T47D (cell line): ENCODE measurements at places on chromosomes 2 and 18.

DNA sequence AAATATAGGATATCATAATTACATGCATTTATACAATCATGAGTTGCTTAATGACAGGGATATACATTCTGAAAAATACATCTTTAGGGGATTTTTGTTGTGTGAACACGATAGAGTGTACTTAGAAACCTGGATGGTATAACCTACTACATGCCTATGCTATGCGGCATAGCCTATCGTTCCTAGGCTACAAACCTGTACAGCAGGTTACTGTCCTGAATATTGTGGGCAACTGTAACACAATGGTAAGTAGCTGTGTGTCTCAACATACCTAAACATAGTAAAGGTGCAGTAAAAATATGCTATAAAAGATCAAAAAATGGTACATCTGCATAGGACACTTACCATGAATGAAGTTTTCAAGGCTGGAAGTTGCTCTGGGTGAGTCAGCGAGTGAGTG, 6.5 kb downstream of the C2orf72 start:
- DNase-seq, result no peak

DNA sequence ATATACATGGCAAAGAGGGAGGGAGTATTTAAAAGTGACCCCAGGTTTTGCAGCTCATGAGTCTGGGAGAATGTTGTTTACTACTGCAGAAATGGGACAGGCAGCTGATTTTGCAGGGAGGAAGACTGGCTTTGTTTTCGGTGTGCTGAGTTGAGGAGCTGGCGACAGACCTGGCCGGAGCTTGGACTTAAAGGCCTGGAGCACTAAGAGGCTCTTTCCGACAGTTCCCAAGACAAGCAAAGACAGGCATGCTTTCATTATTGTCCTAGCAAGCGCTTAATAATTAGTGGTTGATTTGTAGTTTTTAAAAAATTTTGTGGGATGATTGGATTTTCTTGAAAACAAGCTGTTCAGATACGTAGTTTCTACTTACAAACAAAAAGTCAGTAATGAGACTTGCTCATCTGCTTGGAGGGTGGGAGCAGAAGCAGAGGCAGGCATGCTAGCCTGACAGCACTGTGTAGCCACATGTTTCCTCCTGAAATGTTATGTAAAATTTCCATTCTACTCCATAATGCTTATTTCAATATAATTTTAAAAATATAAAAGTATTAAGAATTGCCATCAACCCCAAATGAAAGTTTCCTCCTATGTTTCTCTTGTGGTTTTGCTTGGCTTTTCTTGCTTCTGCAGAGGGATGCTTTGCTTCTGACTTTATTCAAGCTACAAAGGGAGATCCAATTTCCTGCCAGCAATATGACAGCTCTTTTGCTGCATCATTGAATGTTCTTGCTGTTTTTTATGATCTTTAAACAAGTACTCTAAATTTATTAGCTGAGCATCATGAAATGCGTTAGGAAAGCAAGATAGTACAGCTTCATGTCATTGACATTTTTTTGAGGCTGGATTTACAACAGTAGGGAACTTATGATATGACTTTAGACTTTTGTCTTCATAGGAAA, 75.8 kb downstream of the PHLPP1 start:
- DNase-seq, result no peak

- DNase-seq, result no peak
Observed at GRCh38 chr18:23627321-23627720, 35.4 kb downstream of the ANKRD29 start.

DNA sequence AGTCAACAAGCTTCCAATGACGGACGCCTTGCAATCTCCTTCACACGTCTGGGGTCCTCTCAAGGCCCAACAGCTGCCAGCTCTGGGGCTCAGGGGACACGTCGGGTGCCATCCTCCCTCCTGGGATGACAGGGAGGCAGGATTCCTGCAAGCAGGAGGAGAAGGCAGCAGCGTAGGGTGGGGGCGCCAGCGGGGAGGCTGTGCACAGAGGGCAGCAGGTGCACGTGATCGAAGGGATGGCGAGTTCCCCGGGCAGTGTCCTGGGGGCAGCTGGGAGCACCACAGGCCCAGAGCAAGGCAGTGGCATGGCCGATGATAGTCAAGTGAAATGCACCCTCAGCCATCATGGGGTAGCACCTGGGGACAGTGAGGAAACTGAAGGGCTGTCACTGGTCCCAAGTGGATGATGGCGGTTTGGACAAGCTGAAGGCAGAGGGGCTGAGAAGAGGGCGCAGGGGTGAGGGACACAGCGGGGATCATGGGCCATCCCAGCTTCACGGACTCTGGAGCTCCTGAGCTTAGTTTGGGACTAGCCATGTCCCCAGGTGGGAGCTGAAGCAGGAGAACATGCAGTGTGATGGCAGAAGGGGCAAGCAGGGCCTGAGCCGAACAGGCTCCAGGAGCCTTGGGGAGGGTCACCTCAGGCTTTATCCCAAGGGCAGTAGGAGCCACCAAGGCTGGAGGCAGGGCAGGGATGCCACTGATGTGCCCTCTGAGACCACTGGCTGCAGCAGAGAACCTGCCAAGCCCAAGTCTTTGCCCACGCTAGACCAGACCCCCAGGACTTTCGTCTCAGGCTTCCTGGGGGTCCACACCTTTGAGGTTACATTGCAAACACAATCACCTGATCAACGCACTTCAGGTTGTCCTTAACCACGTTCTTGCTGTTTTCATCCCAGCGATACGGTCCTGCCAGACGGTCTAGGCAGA, 16.3 kb upstream of the SNED1 start:
- no peak for DNase-seq

DNA sequence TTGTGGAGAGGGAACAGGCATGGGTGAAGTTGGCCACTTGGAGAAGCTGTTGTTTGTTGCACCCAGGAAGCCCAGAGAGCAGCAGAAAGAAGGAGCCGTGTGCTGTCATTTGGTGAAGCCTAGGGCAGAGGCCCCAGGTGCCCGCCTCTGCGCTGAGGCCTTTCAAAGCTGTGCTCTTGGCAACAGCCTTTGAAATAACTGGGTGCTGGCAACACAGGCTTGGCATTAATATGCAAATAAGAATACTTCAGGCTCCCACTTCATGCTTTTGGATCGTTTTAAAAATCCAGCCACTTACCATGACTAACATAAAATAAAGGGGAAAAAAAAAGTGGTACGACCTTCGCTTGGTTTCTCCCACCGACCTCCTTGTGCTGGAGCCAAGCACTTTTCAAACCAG, 41.1 kb downstream of the DHRS9 start:
- no peak for DNase-seq

GRCh38 chr2:121776361-121776760, 20.9 kb downstream of the TSN start:
- DNase-seq, result no peak

DNA sequence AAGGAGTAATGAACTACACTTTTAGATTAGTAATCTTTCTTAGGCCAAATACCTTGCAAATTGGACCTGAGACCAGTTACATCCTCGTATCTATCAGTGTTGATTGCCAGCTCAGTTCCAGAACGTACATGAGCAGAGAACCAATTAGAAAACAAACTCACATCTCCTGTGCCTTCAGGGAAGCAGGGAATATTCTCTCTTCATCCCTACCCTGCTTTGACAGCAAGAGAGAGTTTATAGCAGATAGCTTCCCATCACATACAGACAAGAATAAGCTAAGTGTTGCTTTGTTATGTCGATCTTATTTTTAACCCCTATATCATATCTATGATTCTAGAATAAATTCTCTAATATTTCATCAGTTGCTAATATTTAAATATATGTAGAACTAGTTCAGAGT, 181.8 kb downstream of the DSC3 start:
- DNase-seq, result no peak

DNA sequence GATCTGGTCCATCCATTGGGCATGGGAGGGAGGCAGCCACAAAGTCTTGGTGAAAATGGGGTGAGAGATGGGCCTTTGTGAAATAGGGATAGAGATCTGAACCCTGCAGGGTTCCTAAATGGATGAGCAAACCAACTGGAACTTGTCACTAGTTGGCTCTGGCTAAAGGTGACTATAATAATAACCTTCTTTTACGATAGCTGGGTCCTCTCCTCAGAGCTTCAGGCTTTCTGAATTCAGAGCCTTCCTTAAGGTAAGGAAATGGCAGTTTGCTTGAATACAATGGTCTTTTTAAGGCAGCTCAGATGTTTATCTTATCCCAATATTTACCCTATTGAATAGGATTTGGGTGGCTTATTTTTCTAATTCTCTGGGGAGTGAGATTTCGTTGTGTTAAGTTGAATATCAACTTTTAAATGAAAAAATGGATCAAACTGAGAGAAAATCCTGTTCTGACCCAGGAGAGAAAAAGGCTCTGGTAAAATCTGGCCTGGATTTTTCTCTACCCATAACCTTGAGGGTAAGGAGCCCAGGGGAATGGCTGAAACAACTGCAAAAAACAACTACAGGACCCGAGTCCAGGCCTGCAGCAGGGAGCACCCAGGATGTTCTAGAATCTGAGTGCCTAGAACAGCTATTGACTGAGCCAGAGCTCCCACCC, 61.1 kb upstream of the CXCR4 start:
- peak; percentile 69 for DNase-seq

- DNase-seq, result peak; percentile 19
Observed at GRCh38 chr2:67752969-67753368, 309.8 kb downstream of the C1D start.

- DNase-seq, result no peak
Observed at GRCh38 chr2:172928756-172929155, 146.9 kb upstream of the MAP3K20 start.

DNA sequence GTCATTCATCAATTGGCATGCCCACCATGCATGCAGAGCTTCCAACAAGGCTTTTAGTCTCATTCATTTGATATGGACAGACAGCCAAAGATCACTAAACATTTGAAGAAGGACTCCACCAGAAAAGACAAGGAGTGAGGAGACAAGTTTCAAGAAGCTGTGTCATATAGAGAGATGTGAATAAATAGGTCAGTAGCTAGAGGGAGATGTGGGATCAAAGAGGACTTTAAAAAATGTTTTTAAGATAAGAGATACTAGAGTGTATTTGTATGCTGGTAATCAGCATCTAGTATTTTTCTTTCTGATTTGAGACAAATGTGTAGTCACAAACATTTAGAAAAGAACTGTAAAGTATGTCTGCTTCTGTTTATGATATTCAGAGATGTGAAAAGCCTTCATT, 48.5 kb downstream of the ANTXR1 start:
- no peak for DNase-seq

DNA sequence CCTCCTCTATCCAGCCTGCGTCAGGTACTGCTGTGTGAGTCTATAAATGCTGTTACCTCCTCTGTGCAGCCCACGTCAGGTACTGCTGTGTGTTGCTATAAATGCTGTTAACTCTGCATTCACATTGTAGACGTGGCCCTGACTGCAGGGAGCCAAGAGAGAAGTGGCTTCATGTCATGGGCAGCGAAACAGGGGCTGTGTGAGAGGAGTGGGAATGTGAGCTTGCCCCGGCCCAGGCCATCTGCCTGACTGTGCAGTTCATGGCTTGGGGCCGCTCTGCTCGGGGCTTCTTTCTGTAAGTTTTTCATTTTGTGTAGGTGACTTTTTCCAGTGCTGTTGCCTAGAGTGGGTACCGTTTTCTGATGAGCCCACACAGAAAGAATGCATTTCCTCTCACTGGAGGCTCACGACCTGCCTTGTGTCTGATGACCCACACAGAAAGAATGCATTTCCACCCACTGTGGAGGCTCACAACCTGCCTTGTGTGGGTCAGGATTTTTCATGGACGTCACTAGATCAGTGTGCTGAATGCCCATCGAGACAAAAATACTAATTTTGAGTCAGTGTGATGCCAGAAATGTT, 104.5 kb downstream of the SNTG2 start:
- no peak for DNase-seq

DNA sequence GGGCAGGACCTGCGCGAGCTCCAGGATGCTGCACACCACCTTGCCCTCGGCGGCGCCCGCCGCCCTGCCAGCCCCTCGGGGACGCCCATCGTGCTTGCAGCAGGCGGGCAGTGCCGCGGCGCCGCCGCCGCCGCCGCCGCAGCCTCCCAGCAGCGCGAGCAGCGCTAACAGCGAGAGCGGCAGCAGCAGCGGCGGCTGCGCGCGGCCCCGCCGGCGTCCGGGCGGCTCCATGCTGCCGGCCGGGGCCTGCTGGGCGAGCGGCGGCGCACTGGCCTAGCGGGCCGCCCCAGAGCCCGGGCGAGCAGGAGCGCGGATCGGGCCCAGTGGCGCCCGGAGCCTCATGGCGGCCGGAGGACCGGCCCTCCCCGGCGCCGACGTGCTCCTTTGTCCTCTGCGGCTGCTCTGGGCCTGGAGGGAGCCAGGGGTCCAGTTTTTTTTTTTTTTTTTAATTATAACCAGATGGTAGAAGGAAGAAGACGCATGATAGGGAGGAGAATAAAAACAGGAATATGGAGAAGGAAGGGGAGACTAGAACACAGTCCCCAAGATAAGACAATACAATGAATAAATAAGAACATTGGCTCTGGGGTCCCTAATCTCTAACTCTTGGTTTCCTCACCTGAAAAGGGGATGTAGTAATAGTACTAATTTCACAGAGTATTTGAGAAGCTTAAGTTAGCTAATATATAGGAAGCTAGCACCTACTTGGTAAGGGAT, 17.1 kb upstream of the ANKRD62 start:
- peak; percentile 58 for DNase-seq

DNA sequence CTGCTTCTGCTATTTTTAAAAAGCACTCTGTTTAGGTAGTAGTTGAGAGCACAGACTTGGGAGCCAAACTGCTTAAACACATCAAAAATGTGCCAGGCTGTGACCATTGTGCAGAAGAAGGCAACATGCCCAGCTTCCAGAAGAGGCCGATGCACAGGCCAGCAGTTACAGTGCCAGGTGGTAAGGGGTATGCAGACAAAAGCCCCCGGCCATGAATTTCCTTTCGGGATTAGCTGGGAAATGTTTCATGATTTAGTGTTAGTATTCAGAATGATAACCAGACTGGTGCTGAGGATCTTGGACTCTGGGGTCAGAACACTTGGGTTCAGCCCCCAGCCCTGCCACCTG, 40.0 kb upstream of the ATG16L1 start:
- DNase-seq, result no peak

DNA sequence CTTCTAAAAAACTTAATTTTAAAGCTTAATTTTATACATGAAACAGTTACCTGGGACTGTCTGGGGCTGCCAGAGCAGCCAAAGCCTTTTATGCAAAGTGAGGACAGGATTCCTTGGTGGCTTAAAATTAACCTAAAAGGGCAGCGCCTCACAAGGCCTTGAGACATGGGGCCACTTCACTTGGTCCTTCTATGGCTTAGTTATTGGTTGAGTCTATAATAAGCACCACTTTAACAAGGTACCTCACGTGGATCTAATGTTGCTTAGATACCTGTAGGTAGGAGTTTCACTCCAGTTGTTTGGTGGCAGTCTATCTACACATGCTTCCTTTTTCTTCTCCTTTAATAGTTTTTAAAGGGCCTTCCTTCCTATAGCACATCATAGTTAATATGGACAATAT, 51.6 kb downstream of the EIF2AK3 start:
- DNase-seq, result no peak

DNA sequence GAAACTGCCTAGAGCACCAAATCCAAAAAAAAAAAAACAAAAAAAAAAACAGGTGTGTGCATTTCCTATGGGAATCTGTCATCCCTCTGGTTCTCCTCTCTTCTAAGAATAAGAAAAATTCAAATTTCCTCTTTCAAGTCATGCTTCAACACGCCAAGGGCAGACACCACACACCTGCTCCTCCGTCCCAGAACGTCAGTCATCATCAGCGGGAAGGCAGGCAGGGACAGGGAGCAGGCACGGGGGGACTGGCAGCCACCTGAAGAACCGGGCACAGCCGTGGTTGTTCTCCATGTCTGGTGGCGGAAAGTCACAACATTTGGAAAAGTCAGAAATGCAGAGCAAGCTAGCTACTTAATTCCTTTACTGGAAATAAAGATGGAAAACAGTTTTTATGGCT, 214.8 kb downstream of the IKZF2 start:
- no peak for DNase-seq
